Astrocyte of the hippocampus (primary cell): ENCODE measurements at places on chromosomes 13 and 19.

DNA sequence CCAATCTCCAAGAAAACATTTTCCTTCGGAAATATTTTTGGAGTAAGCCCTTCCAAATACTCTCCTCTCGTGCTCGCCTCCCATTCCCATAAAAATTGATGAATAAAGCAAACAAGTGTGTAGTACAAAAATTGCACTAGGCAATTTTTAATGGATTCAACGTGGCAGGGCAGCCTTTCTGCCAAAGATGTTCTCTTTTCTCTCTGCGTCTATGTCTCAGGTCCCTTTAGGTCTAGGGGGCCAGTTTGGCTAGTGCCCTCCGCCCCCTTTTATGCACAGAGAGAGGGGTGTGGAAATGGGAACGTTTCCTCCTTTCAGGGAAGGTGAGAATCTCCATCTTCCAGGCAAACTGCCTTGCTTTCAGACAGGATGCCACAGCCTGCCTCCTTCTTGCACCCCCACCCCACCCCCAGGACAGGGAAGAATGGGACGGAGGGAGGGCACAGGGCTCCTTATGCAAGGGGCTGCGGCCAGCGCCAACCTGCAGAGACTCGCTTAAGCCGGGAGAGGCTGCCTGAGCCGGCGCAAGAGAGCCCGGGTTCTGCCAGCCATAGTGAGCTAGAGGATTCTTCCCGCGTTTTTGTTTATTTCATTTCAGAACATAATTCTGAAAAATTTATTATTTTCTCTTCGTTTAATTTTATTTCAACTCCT lies 2.7 kb upstream of the ZIC2 start:
- peak; percentile 63 for DNase-seq

- DNase-seq = peak; percentile 18
Observed at GRCh38 chr13:70623239-70623638, 515.0 kb upstream of the KLHL1 start.

DNA sequence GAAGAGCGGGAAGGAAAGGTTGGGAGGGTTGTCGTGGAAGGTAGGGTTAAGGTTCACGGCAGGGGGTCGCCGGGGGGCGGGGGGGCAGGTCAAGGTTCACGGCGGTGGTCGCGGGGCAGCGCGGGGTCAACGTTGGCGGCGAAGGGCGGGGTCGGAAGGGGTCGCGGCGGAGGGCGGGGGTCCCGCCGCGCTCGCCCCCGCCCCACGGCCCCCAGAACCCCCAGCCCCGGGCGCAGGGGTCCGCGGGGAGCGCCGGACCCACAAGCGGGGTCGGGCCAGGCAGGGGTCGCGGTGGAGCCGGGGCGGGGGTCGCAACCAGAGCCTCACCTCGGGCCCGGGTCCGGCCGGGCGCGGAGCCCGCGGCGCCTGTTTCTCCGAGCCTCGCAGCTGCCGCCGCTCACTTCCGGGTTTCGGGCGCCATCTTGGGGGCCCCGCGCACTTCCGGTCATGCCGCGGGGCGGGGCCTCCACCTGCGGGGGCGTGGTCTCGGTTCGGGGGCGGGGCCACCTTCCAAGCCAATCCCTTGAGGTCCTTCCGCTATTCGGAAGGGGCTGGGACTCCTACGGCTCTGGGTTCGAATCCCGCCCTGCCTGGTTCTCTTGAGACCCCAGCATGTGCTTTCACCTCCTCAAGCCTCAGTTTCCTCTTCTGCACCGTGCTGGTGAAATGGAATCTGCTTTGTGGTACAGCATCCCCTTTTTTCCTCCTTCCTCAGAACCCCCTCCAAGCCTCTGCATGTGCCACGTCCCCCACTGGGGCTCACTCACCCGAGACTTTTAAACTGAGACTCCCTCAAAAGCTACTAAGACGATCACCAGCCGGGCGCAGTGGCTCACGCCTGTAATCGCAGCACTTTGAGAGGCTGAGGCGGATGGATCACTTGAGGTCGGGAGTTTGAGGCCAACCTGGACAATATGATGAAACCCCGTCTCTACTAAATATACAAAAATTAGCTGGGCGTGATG lies at the start of gene SBNO2:
Gene SBNO2 (minus strand): TSS at position 424 of the 965 bp plus-strand sequence. CDS start 19,992 bp downstream, outside the sequence.
- peak; percentile 96 for DNase-seq

- no peak for DNase-seq
Observed at GRCh38 chr19:641702-642101, 2.0 kb downstream of the FGF22 start.

GRCh38 chr13:32045982-32046785 lies 14.6 kb downstream of the FRY start:
- DNase-seq = peak; percentile 62

DNA sequence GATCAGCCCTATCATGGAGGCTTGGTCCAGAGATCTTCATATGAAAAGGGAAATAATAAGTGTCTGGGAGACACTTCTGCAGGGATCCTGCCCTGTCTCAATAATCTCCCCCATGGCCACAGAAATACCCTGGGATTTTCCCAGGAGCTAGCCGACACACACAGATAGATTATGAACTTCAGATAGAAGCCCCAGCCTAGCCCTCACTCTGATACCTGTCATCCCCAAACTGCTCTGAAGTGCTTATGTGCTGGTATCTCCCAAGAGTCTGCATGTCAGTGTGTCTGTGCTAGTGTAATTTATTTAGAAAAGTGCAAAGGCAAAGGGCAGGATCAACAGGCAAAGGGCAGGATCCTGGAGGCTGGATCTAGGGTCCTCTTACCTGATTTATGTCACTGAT lies 38.7 kb upstream of the ZNF766 start:
- no peak for DNase-seq

- no peak for DNase-seq
Observed at GRCh38 chr19:30830875-30831274, 458.7 kb downstream of the ZNF536 start.

GRCh38 chr19:18418029-18418482 lies 1.1 kb upstream of the SSBP4 start:
- peak; percentile 35 for DNase-seq

DNA sequence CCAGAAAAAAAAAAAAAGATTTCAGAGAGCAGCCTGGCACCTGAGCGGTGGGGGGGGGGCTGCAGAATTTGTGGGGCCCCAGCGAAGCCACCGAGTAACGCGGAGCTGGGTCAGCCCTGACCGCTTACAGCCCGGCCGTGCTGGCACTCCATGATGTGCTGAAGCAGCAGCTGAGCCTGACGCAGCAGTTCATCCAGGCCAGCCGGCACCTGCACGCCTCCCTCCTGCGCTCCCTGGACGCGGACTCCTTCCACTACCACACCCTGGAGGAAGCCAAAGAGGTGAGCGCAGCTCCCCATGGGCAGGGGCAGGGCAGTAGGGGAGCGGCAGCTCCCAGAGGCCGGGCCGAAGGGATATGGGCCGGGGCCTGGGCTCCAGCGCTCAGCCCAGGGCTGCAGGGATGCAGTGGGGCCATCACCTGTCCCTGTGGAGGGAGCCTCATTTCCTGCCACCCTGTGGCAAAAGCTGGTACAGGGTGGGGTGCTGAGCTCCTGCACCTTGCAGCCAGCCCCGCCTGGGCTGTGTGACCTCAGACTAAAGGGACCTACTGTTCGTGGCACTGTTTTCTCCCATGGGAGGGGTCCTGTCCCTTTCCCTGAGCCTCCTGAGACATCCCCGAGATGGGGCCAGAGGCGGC lies 18.3 kb downstream of the C19orf44 start:
- DNase-seq = no peak

DNA sequence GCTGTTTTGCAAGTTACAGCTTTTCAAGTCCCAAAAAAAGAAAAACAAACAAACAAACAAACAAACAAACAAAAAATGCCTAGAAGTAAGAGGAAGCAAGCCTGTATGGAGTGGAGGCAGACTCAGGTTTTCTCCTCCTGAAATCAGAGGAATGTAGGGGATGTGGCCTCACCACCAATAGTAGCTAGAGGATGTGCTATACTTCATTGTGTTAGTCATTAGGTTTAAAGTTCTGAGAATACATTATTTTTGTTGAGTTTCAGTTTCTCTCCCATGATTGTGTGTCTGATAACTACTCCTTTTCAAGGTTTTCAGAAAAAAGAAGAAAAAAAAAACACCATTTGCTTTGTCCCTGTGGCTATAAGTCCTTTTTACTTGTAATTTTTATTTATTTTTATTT lies 524.5 kb downstream of the GPC6 start:
- no peak for DNase-seq
